ENCODE measurements at places on chromosomes 2 and 18.

- DNase-seq: no peak
Measured at GRCh38 chr18:42268186-42268725, 313.2 kb downstream of the PIK3C3 start.

DNA sequence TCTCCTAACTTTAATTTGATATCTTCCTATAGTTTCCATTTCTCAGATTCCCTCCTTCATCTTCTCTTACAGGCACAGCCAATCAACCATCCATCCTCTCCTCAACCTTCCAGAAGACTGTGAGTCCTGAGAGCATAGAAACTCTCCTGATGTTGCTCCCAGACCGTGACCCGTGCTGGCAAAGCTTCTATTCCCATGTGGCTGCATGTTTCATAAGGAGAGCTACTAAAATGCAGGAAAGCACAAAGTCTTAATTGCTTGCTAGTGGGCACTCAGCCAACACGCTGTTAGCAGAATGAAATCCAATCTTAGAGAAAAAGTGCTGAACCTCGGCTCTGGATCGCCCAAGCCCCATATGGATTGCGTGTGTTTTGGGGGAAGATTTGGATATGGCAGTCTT lies 1244.7 kb upstream of the ZEB2 start:
- no peak for DNase-seq

- no peak for DNase-seq
Measured at GRCh38 chr18:12750076-12750714, 47.4 kb downstream of the PSMG2 start.

- DNase-seq: no peak
Measured at GRCh38 chr18:48111587-48111986, 181.1 kb upstream of the SMAD2 start.

GRCh38 chr2:161761160-161761559 lies 136.9 kb downstream of the SLC4A10 start:
- no peak for DNase-seq

DNA sequence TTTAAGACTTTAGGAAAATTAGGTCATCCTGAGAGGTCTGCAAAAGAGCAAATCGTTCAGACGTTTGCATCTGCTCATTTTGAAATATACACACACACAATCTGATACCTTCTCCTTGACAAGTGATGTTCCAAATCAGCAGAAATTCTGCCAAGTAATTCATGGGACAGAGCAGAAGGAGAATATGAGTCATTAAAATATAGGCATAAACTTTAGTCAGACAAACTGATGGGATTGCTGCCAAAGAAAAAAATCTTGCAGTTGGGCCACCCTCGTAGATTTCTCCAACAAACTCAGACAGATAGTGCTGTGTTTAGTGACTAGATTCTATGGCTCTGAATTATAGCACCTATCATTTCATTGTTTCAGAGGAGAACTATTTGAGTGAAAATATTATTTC lies 336.3 kb downstream of the NYAP2 start:
- DNase-seq: no peak

- DNase-seq: no peak
Measured at GRCh38 chr2:18750672-18751554, 161.5 kb upstream of the NT5C1B start.

DNA sequence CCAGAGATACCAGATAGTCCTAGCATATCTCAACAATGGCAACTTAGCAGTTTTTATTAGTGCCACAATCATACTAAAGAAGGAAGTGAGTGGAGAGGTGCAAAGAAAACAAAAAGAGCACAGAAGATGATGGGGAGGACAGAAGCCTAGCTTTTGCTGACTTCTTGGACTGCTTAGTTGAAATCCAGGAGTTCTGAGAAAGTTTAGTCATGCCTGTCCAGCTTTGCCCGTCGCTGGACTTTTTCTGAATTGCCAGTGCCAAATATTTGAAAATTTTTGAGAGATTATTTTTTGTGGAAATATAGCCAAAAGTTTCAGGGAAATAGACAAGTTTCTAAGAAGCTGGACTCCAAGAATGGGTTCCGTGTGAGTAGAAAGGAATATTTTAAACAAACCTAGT lies 558.7 kb upstream of the TNP1 start:
- no peak for DNase-seq

DNA sequence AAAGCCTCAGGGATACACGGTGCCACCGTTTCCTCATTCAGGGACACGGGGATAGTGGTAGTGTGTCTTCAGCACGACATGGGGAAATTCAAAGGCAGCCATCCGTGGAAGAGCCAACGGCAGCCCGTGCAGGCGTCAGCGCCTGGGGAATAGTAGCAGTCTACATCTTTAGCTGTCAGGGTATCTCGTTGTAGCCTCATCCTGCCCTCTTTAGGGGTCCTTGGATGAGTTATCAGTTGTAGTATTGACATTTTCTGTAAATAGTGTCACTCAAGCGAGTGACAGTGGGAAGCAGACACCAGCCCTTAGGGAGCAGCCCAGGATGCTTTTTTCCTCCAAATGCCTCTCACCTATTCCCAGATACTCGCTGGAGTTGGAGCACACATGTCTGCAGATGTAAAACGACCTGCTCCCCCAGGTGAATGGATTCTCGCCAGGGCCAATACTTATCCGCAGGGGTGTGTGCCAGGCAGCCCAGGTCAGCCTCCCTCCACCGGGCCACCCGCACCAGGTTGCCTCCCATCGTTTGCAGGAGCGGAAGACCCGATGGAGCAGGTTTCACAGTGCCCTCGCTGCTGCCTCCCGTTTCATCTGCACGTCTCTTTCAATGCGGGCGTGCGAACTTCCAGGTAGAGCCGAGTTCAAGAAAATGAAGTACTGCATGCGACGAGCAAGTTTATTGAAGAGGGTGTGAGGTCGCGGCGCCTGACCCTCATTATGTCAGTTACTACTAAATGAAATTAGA lies 41.0 kb downstream of the AGAP1 start:
- no peak for DNase-seq

DNA sequence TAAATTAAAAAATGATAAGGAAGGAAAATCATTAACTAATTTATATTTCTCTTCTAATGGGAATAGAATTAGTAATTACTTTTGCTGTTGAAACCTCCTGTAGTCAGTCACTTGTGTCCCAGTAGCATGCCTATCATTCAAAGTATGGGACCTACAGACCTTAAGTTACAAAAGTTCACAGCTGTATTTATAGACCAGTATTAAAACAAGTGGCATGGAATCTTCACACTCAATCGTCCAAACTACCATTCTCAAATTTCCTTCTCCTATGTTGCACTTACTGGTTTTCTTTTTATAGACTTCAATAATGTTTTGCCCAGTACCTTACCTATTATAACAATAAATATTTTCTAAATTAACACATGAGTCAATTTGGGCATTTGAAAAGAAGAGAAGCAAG lies 639.9 kb downstream of the ERBB4 start:
- DNase-seq: no peak

GRCh38 chr2:48433682-48434081 lies 96.3 kb upstream of the STON1 start:
- no peak for DNase-seq

Measured in stimulated activated CD4-positive, alpha-beta T cell treated with anti-CD3 and anti-CD28 coated beads, Interleukin-2, amount 100 ng/mL, for 4 hours (primary cell).